Midbrain (tissue), 1 donor: ENCODE measurements at places on chromosomes 3 and 15.

- no peak for DNase-seq
Measured at GRCh38 chr3:177126015-177126773, 71.1 kb downstream of the TBL1XR1 start.

DNA sequence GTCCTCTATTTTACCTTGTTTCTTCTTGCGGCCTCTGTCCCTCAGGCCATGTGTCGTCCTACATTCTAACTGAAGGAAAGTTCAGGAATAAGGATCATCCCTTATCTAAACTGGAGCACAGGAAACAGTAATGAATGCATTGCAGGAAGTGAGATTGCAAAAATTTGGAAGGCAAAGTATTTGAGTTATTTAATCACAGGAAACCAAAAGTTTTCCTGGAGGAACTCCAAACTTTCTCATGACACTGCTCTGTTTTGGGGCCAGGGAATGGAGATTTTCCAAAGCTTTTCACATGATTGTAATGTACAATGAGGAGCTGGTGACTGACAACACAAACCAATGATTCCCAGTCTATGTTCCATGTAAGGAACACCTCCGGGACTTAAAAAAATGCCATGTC, 57.8 kb upstream of the PLSCR4 start:
- no peak for DNase-seq

DNA sequence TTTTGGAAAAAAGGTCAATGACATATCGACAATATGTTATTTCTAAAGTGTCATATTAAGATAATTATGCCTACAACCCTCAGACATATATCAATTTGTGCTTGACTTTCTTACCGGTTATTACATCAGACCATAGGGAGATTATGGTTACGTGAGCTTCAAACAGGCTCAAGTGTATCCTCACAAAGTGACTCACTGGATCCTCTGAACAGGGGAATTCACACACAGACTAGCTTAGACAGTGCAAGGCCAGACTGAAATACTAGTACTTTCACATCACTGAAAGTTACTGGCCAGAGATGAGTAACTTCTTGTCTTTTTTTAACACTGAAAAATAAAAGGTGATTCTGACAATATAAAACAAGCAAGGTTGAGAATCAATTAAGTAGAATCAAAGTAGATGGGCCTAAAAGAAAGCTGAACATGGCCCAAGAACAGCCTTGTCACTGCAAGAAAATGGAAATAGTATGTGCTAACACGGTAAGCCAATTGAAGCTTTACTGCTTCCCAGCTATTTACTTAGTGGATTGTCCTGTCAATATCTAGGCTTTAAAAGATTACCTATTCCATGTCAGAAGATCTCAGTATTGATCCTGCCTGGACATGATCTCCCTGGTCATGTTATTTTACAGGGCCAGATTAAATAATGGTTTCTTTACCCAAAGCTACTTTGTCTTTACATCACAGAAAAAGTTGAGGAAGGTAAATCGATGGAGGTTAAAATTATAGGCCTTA, 848.6 kb downstream of the ROBO1 start:
- DNase-seq: no peak

GRCh38 chr3:81521855-81522254, 239.6 kb downstream of the GBE1 start:
- no peak for DNase-seq

GRCh38 chr3:173553635-173554280, 156.2 kb downstream of the NLGN1 start:
- DNase-seq: peak; percentile 43

DNA sequence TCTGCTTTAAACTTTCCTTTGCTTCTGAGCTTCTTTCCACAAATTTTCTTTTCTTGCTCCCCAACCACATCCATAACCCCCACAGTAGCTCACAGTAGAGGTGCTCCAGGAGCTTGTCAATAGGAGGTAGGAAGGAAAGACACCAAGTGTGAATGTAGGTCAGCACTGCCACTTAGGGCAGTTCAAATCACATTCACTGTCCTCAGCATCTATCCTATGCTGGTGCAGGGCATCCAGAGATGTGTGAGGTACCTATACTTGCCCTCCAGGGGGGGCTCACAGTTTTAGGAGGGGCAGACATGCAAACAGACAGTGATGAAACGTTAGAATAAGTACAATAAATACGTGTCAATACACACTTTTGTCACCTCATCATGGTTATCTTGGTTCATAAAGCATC, 1.5 kb upstream of the SPSB4 start:
- DNase-seq: no peak

GRCh38 chr3:57160765-57161538, 4.2 kb downstream of the IL17RD start:
- no peak for DNase-seq

GRCh38 chr3:104411757-104412156, 955.0 kb upstream of the ALCAM start:
- no peak for DNase-seq

GRCh38 chr3:59606638-59607266, 556.9 kb upstream of the CFAP20DC start:
- no peak for DNase-seq

DNA sequence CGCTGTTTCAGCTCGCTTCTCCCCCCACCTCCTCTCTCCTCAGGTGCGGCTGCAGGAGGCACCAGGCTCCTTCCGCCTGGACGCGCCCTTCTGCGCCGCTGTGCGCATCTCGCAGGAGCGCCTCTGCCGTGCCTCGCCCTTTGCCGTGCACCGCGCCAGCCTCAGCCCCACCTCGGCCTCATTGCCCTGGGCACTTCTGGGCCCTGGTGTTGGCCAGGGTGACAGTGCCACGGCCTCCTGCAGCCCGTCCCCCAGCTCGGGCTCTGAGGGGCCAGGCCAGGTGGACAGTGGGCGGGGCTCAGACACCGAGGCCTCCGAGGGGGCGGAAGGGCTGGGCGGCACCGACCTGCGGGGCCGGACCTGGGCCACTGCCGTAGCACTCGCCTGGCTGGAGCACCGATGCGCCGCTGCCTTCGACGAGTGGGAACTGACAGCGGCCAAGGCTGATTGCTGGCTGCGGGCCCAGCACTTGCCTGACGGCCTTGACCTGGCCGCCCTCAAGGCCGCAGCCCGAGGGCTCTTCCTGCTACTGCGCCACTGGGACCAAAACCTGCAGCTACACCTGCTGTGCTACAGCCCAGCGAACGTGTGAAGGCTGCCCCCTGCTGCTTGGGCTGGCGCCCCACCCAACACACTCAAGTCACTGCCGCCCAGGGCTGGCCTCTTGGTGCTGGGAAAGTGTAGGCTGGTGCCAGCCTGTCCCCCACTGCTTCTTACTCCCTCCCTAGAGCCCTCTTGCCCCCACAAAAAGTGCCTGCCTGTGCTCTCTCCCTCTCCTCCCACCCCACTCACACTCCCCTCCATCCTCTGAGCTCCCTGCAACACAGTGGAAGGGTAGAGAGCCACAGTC, 7.1 kb downstream of the ALG3 start:
- no peak for DNase-seq

DNA sequence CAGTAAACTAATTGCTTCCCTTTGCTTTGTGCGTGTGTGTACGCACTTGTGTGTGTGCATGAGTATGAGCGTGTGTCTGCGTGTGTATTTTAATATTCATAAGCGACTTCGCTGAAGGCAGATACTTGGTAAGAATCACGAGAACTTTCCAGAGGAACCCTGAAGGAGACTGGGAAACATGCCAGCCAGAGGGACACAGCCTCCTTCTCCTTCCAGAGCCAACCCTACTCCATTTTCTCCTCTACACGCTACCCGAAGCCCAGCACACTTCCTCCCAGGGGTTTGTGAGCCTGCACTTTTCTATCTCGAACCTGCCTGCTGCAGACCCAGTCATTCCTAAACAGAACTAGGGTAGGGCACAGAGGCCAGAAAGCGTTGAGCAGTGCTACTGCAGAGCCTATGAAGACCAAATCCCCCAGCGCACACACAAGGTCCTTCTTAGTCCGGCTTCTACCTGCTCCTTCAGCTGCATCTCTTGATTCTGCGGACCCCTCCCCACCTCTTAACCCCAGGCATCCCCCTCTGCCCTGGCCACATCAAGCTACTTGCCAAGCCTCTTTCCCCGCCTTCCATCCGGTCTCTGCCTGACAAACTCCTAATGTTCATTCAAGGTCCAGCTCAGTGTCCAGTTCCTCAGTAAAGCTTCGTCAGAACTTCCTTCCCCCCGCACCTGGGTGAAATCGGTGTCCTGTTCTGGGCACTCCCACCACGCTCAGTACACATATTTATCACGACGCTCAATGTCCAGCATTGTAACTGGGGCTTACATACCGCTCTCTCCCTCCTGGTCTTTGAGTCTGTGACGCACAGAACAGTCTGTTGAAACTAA, 191.8 kb downstream of the FAM43A start:
- no peak for DNase-seq

GRCh38 chr3:23302271-23302670, 99.1 kb downstream of the UBE2E2 start:
- DNase-seq: no peak

DNA sequence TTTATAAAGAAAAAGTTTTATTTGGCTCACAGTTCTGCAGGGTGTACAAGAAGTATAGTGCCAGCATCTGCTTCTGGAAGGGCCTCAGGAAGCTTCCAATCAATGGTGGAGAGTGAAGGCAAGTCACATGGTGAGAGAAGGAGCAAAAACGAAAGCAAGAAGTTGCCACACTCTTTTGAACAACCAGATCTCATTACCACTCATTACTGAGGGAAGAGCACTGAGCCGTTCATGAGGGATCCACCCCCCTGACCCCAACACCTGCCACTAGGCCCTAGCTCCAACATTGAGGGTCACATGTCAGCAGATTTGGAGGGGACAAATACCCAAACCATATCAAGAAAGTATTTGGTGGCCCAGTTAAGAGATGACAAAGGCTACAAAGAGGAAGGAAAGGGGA, 239.3 kb upstream of the UBE2E1 start:
- no peak for DNase-seq

DNA sequence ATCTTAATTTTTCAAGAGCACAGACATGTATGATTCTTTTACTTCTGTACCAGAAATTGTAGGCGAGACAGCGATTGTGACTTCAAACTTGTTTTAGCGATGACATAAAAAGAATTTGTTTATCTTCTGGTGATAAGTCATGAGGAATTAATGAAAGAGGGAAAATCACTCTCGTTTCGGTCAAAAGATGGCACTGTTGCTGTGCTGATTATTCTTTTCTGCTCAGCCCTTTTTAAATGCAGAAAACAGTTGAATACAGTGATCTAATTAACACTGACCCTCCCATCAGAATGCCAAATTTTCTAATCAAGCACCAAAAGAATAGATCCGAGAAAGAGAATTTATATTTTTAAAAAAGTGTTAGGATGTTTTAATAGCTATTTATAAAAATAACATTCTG, 52.6 kb downstream of the NSUN3 start:
- peak; percentile 74 for DNase-seq

GRCh38 chr3:12395349-12396012, 88.8 kb upstream of the TSEN2 start:
- DNase-seq: no peak

GRCh38 chr3:114406286-114406685, 112.5 kb downstream of the TIGIT start:
- DNase-seq: no peak

GRCh38 chr3:119774444-119774843, 7.5 kb upstream of the NR1I2 start:
- DNase-seq: peak; percentile 5

DNA sequence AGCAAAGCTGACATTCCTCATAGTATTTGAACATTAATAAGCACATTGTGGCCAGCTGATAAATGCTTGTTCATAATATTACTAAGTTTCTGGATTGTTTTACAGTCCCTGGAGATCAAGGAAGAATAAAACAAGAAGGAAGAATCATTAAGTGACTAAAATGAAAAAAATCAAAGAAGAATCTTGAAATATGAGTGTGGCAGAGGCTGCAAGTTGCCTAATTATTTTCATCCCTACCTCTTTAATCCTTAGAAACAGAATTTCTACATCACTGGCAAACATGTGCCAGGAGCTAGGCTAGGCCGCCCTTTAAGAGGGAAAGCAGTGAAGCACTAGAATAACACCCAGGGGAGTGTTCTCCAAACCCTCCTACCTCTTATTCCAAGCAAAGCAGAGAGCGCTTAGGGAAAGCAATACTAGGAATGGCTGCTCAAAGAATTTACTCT, 98.9 kb downstream of the MAGI1 start:
- no peak for DNase-seq

DNA sequence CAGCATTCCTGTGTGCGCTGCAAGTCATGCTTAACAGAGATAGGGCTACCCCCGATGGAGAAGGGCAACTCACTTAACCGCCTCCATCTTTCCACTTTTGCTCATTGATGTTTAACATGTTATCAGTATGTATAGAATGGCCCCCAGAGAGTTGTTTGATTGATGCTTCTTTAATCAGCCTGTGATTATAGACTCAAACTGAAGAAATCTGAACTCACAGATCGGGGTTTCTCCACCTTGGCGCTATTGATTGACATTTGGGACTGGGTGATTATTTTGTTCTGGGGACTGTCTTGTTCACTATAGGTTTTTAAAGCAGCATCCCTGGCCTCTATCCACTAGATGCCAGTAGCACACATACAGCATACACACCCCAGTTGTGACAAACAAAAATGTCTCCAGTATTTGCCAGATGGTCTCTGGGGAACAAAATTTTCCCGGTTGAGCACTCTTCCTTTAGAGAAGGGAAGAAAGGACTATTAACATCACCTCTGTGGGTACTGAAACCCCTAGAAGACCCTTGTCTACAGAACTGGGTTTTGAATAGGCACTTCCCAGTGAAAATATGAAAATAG, 54.4 kb downstream of the LARS2 start:
- no peak for DNase-seq

DNA sequence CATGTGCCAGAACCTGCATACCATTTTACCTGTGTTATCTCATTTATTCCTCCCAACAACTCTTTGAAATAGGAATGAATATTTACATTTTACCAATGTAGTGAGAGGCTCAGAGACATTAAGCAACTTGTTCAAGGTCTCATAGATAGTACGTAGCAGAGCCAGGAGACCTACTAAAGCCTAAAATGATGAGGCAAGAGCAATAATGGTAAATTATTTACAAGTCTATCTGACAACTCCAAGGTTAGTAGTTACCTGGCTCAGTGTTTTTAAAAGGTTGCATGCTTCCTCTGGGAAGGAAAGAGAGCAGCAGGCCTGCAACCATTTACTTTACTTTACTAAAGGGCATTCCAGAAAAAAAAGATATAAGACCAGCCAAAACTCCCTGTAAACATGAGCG, 103.0 kb downstream of the CFAP20DC start:
- no peak for DNase-seq

- no peak for DNase-seq
Measured at GRCh38 chr3:105613120-105613519, 246.4 kb downstream of the ALCAM start.

DNA sequence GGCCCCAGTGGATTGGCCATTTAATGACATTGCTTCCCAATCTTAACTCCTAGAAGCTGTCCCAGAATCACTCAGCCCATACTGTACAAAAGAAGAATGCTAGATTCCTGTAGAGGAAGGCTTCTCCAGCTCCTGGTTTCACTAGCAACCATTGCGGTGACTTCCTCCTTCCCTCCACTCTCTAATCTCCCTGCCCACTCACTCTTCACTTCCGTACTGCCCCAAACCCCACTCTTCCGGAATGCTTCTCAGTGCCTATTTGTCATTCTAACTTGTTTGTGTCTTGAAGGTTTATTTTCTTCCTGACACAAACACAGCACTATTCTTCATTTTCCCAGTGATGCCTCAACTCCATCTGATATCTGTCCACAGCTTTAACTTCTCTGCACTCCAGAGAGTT, 97.1 kb upstream of the SPATA16 start:
- DNase-seq: no peak

GRCh38 chr3:101943029-101943428, 93.7 kb downstream of the NFKBIZ start:
- no peak for DNase-seq

- DNase-seq: no peak
Measured at GRCh38 chr3:146594843-146595482, 10.2 kb downstream of the PLSCR5 start.

- DNase-seq: peak; percentile 86
Measured at GRCh38 chr3:196179380-196180308, 31.6 kb downstream of the ZDHHC19 start.

- no peak for DNase-seq
Measured at GRCh38 chr3:11600501-11601282, 43.0 kb downstream of the VGLL4 start.
